ENCODE measurements at places on chromosomes 12 and 14. TPM values are rescaled to one million over a fixed set of nuclear protein-coding genes. Genes with fewer than 3 reads are reported as not detected.

ASIC1 gene
- 8.2 TPM for total RNA-seq

HOXC11 gene
- not detected for total RNA-seq

OR10AD1 gene
- not detected for total RNA-seq

TOMM20L gene
- total RNA-seq: not detected

AQP2 gene
- total RNA-seq: not detected

DCN gene
- total RNA-seq: 0.57 TPM

NELL2 gene
- total RNA-seq: 0.53 TPM

ADCK1 gene
- total RNA-seq: 5.8 TPM

CLMN gene
- 10.8 TPM for total RNA-seq
